ENCODE measurements at places on chromosomes 3 and 15.

GRCh38 chr15:75620058-75620820 lies 5.3 kb downstream of the SNUPN start:
- DNase-seq, result no peak

- no peak for DNase-seq
Observed at GRCh38 chr3:71689291-71689690, 35.9 kb downstream of the EIF4E3 start.

- DNase-seq, result no peak
Observed at GRCh38 chr3:124381575-124382333, 348.5 kb upstream of the UMPS start.

DNA sequence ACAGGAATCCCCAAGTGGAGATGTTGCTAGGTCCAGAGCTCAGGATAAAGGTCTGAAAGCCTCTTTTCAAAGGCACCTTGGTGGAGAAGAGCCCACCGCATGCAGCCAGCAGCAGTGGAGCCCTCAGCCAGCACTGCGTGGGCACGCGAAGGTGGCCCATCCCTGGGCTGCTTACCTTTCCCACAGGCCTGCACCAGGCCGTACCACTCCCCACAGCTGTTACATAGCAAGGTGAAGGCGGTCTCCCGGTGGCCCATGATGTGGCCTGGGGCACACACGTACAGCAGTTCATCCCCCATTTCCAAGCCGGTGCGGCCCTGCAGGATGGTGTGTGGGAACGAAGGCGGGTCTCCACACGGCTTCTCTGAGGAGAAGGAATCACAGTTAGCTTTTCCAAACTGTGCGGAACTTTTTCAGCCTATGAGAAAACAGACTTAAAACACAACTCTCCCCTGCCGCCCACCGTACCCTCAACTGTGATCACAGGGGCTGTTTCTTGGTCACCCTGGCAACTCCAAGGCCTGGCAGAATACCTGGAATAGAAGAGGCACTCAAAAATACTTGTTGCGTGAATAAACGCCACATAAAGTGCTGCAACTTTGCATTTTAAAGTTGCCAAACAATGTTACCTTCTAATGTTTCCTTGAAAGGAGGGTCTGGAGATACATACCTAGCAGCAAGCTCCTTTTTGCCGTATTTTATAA lies 43.7 kb downstream of the SUSD5 start:
- DNase-seq, result no peak
